GM06990 (cell line): ENCODE measurements at places on chromosomes 16 and 17.

DNA sequence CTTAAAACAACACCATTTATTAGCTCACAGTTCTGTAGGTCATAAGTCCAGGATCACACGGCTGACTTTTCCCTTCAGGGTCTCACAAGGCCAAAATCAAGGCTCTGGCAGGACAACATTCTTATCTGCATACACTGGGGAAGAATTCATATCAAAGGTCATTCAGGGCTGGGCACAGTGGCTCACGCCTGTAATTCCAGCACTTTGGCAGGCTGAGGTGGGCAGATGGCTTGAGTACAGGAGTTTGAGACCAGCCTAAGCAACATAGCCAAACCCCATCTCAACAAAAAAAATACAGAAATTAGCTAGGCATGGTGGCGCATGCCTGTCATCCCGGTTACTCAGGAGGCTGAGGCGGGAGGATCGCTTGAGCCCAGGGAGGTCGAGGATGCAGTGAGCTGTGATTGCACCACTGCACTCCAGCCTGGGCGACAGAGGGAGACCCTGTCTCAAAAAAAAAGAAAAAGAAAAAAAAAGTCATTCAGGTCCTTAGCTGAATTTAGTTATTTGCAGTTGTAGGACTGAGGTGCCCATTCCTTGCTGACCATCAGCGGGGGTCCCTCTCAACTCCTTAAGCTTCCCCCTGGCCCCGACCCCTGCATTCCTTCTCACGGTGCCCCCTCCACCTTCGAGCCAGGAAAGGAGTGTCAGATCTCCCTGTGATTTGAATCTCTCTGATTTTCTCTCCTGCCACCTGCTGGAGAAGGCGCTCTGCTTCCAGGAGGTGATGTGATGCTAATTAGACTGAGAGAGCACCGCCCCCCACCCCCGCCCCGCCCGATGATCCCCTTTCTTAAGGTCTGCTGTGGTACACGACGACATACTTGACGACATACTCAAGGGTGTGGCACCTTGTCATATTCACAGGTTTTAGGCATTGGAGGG lies 91.8 kb upstream of the CLEC18A start:
- DNase-seq = no peak

DNA sequence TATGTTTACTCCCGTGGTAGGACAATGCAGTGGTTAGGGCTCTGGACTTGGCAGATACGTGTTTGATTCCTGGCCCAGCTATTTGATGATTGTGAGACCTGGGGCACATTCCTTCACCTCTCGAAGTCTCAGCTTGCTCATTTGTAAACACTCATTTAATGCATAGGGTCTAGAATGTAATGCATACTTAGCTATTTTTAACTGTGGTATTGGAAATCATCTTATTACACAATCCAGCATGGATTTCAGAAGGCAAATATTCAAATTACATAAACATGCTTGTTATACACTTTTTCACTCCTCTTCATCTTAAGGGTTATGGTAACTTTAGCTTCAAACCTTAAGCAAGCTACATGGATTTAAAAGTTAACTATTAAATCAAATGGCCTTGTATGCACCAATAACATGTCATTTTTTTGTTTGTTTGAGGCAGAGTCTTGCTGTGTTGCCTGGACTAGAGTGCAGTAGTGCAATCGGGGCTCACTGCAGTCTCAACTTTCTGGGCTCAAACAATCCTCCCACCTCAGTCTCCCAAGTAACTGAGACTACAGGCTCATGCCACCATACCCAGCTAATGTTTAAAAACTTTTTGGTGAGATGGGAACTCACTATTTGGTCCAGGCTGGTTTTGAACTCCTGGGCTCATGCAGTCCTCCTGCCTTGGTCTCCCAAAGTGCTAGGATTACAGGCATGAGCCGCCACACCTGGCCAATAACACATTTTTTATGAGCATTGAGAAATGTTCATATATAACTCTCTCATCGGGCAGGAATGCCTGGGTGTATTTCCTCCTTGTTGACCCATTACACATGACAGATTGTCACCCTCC lies 52.5 kb downstream of the VAT1L start:
- no peak for DNase-seq

DNA sequence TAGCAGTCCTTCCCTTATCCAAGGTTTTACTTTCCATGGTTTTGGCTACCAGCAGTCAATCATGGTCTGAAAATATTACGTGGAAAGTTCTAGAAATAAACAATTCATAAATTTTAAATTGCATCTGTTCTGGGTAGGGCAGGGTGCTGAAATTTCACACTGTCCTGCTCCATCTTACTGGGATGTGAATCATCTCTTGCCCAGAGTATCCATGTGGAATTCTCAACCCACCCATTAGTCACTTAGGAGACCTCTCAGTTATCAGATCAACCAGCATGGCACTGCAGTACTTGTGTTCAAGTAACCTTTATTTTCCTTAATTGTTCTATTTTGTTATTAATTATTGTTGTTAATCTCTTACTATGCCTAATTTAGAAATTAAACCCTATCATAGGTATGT lies 202.8 kb upstream of the CPHXL start:
- DNase-seq = no peak

DNA sequence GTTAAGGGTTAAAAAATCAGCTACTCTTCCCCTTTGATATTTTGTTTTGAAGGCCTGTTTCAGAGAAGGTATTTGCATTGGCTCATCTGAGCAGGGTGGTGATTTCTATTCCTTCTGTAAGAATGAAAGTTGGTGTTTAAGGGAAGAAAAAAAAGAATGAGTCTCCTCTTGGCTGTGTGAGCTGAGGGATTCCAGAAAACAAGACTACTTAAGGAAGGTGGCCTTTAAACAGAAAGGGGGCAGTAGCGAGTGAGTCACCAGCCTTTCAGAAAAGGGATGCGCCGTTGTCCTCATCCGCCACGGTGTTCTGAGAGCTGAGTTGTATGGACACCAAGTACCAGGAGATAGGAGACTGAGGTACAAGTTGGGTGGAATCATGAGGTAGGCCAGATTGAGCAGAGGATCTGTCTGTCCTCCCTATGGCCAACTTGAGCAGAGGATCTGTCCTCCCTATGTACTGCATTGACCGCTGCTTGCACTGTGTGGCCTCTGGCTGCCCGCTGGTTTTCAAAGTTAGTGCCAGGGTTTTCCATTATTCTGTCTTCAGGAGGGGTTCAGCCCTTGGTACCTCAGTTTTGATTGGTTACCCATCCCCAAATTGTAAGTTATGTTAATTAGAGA lies 8.2 kb downstream of the PRKCA start:
- DNase-seq = no peak

DNA sequence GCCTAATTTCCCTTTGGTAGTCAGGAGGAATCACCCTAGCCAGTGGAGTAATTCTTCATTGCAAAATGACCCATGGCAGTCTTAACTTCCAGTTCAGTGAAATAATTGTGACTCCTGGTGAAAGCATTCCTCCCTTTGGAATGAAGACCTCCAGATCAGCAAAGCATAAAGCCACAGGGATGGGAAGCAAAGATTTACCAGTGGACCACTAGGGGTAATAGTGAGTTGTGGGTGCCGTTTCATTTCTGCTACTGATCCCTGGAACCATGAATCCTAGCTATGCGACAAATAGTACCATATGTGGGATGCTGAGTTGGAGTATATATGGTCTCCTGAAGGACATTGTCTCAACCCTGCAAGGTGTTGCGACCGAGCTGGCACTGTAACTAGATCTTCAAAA lies 13.7 kb downstream of the DYNLL2 start:
- DNase-seq = no peak

- no peak for DNase-seq
These were observed 1.4 kb upstream of the PRDM7 start for GRCh38 chr16:90078579-90078895.

DNA sequence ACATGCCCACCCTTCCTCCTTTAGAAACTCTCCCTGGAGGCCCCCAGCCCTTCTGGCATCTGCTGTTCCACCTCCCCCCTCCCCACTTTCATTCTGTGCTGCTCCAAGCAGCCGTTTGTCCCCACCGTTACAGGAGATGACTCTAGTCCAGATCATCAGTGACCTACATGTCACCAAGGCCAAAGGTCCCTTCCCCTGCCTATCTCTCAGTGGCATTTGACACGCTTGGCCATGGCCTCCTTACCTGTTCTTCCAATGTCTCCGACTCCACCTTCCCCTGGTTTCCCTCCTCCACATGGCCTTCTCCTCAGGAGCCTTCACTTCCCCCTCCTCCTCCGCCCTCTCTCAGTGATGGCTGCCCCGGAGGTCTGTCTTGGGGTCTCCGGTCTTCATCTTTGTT lies 9.4 kb downstream of the TMEM92 start:
- no peak for DNase-seq

DNA sequence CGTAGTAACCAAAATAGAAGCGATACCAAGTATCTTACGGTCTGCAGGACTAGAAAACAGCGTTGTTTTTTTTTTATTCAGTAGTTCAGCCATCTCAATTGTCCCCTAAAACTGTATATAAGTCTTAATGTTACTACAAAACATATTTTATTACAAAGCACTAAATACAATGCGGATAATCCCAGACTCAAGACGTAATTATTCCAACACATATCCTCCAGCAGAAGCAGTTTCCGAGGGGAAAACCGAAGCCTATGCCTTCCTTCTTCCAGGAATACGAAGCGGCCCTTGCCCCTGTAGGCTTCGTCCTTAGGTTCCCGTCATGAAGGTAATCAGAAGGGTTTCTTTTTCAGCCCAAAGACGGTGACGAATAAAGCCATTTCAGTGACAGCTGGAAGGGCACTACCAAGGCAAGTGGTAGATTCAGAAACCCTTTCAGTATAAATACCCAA lies 2.3 kb downstream of the TMEM107 start:
- no peak for DNase-seq

DNA sequence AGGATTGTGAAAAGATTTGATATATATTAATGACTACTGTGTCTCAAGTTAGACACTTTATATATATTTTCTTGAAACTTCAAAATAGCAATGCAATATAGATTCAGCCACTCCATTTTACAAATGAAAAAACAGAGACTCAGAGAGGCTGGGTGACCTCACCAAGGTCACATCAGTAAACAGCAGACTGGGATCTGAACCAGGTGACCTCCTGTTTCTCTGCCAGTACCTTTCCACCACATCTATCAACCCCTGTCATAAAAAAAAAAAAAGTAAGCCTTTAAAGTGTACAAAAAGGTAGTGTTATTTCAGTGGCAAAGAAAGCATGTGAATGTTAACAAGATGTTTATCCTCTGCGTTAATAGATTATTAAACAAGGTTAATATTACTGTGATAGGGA lies 466.5 kb upstream of the DYNLRB2 start:
- no peak for DNase-seq
